A549 (cell line): ENCODE measurements at places on chromosomes 11 and 22. TPM values are rescaled to one million over a fixed set of nuclear protein-coding genes. Genes with fewer than 3 reads are reported as not detected.

GRCh38 chr11:65895482-65895981 lies 4.7 kb downstream of the FOSL1 start:
- DNase-seq: no peak

DNA sequence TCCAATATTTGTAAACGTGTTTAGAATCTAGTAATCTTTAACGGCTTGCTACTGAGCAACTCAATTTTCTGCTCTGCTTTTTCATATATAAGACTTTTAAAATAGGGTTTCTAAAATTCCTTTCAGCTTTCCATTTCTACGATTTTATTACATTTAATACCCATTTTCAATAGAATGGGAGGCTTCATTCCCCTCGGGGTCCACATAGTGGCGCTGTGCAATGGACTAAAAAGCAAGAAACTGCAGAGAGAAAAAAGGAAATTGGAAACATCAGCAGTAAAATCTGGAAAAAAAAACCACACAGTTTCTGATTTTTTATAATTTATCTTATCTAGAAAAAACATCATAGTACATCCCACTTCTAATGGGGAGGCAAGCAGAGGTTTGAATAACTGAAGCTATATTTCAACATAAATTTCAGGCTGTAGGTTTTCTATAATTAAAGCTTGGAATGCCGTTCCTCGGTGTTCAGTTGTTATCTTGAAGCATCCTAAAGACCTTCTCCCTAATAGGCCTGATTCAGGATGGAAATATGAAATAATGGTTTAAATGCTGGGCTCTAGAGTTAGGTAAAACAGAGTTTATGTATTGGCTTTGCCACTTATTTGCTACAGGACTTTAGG lies 18.7 kb upstream of the JHY start:
- DNase-seq: peak; percentile 20

DNA sequence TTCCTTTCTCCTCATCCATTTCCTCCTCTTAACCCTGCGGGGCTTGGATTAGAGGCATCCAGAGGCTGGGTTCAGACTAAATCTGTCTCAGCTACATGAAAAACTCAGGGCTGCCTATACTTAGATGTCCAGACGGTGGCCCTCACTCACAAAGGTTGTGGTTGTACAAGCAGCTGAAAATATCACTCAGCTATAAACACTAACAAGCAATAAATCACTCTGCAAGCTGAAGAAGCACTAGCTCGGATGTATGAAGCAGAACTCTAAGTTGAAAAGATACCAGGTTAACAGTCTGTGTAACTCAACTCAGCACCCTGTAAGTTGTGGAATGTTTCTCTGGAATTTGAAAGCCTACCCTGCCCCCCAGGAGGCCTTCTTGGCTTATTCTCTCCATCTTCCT lies 82.9 kb downstream of the EXT2 start:
- no peak for DNase-seq

DNA sequence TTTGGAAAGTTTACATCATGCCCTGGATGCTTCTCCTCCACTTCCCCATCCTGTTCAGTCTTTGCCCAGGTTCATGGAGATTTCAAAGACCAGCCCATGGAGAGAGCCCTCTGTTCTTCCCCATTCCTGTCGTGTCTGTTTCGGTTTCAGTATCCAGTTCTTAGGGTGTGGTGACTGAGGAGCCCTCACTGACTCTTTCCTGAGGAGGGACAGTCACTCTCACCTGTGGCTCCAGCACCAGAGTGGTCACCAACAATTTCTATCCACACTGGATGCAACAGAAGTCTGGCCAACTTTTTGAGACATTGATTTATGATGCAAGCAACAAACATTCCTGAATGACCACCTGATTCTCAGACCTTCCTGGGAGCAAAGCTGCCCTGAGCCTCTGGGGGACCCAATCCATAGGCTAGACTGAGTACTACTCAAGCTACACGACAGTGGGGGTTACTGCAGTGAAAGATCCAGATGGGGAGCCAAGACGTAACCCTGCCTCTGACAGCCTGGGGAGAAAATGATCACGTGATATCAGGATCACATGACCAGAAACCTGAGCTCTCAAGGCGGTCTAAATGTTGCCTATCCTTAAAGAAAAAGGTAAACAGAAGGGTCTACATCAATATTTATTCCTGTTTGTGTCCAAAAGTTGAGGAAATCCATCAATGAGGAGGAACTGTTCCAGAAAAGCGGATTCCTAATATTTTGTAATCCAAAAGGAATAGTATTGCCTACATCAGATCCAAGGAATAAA lies 76.2 kb upstream of the VPREB1 start:
- DNase-seq: peak; percentile 92

Gene MMP12
- not detected in 3 replicates for polyA plus RNA-seq

Gene HBD
- not detected in 3 replicates for polyA plus RNA-seq
